Activated naive CD4-positive, alpha-beta T cell (primary cell): ENCODE measurements at places on chromosomes 1 and 21.

DNA sequence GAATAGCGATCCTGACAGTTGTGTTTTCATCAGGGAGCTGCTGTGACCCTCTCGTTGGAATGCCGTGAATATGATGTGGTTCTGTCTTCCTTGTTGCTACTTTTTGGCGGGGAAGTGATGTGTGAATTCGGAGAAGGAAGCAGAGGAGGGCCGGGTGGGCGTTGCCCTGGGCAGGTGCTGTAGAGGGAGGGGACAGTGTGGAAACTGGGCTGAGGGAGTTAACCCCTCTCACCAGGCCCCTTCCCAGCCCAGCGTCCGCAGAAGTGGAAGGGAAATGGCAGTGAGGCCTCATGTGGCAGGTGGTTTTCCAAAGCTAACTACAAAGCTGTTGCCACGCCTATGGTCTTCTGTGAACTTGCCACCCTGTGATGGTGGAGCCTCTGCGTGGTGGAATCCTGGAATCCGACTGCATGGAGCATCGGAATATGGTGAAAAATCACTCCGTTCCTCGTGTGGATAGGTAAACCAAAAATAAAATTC, 227.9 kb downstream of the DYRK1A start:
- DNase-seq = no peak

DNA sequence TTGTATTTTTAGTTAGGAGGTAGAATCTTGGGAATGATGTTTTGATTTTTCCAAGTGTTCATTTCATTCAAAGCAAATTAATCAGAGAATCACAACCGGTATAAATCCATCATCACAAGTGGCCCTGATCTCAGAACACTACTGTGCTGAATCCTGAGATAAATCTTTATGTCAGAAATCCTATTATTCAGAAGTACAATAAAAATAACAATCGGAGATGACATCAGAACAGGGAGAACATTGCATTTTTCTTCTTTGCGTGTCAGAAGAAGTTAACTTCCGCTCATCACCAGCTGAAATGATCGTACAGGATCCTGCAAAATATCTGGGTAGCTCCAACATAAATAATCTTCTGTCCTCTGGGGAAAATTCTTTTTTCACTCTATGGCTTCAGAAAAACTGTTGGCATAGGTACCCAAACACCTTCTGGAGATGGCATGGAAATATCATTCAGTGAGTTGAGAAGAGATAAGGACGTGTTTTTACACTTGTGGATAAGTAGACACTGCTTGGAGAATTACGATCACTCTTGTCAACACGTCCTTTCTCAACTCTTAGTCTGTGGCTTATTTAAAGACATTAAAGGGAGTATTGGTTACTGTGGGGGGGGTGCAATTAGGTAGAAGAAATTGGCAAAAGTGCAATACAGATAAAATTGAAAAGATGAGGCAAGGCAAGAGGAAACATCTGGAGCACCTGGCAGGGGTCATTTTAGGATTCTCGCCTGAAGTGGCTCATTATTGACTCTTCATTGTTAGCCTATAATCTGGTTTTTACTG, 46.9 kb upstream of the SMYD2 start:
- DNase-seq = no peak

- no peak for DNase-seq
Observed at GRCh38 chr1:203072911-203073310, 12.9 kb downstream of the MYOG start.

GRCh38 chr1:229254910-229255541, 15.9 kb upstream of the RAB4A start:
- no peak for DNase-seq

- no peak for DNase-seq
Observed at GRCh38 chr1:26740952-26741351, 45.1 kb downstream of the ARID1A start.

DNA sequence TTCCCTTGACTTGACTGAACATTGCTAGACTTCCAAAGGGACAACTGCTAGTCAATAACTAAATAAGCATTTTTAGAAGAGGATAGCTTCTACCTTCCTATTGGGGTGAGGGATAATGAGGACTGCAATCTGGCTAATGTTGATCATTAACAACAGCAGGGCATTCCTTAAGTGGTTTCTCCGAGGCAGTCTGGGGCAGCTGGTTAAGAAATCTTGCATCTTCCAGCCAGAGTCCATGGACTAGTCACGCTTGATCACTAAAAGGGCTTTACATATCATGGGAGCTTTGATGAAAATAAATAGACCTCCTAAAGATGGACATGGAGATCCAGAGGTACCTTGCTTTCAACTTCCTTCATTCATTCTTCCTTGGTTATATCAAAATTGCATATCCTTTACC, 329.4 kb upstream of the ESRRG start:
- no peak for DNase-seq
